ENCODE measurements at places on chromosomes 3 and 15.
A peak's percentile ranks its signal among the peaks of the same experiment; 100 is the strongest.

DNA sequence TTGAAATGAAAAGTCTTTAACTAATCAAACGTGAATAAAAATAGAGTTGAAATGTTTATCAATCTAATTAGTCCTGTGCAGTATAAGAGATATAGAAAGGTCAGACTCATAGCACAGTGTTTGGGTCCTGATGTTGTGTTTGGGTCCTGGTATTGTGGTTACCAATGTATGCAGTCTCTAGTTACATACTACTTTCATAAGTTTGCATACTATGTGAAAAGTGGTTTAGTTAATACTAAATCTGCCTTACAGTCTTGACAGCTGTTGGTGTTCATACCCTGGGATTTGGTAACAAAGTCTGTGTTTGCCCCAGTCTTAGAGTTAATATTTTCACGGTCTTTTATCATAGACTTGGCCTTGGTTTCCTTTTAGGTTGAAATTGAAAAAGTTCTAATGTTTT is 41.7 kb downstream of the KIF15 start:
- no peak for DNase-seq

DNA sequence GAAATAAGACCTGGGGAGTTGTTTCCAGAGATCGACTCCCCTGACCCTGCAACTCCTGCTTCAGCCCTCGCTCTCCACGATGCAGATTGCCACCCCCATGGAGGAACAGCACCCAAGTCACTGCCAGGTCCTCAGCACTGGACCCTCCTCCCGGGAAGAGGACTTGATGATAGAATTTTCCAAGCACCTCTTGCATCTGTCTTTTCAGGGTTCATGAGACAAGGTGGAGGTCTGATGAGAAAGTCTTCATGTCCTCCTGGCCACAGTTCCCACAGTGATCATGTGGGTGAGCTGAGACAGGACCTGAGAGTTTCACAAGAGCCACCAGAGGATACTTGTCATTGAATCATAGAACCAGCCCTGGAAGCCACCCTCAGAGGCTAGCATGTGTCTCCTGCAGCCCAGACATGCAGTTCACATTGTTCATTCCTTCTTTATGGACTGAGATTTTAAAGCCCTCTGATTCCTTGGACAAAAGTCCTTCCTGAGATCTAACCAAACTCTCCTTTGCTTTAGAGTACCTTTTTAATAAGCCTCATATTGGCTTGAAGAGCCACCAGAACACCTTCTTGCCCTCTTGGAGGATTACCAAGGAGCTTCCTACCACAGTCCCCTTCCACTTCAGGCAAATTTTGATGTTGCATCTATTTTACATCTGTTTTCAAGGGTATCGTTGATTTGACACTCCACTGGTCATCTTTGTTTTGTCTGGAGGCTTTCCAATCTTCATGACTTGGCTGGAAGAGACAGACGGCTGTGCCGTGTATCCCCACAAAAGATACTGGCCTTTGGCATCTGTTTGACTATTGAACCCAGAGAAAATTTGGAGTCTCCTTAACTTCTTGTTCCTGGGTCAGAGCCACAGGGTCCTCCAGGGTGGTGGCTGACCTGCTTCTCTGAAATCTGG is 224.8 kb upstream of the BHLHE40 start:
- DNase-seq = no peak

- DNase-seq = peak; percentile 38
These were observed at the start of gene LMCD1 for GRCh38 chr3:8501371-8502131. TSS of gene LMCD1 (plus strand) at chr3:8501823. CDS start at chr3:8501939, 116 bp downstream.

GRCh38 chr15:64045774-64046420 is 388 bp downstream of the DAPK2 start:
- DNase-seq = no peak

- DNase-seq = no peak
These were observed 1059.2 kb downstream of the OTOL1 start for GRCh38 chr3:162555761-162556160.

- no peak for DNase-seq
These were observed 61.0 kb upstream of the AGBL1 start for GRCh38 chr15:86018679-86019078.

DNA sequence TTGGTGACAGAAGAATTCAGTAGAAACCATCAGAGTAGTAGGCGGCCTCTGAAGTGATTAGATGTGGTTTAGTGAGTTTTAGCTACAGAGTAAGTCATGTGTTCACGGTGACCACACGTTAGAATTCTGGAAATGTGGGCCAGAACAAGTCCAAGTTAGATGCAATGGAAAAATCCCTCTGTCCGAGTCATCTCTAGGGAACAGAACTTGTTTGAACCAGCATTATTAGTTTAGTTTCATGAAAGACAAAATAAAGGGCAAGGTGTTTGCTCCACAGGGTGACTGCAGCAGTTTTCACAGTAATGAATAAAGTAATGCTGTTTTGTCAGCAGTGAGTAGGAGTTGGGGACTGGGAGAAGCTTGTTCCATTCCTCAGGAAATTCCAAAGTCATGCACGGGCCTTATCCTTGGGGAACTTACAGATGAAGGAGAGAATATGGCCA is 100.2 kb downstream of the CGNL1 start:
- no peak for DNase-seq

GRCh38 chr3:184466413-184466960 is 86.6 kb downstream of the CHRD start:
- DNase-seq = no peak

- DNase-seq = no peak
These were observed 179.8 kb downstream of the MEX3B start for GRCh38 chr15:81865850-81866537.

- no peak for DNase-seq
These were observed at the start of gene KIF7 for GRCh38 chr15:89654847-89655805. TSS of gene KIF7 (minus strand) at chr15:89655467. CDS start at chr15:89652930, 2,537 bp downstream.

GRCh38 chr15:76158226-76158625 is 98.4 kb downstream of the TMEM266 start:
- no peak for DNase-seq

DNA sequence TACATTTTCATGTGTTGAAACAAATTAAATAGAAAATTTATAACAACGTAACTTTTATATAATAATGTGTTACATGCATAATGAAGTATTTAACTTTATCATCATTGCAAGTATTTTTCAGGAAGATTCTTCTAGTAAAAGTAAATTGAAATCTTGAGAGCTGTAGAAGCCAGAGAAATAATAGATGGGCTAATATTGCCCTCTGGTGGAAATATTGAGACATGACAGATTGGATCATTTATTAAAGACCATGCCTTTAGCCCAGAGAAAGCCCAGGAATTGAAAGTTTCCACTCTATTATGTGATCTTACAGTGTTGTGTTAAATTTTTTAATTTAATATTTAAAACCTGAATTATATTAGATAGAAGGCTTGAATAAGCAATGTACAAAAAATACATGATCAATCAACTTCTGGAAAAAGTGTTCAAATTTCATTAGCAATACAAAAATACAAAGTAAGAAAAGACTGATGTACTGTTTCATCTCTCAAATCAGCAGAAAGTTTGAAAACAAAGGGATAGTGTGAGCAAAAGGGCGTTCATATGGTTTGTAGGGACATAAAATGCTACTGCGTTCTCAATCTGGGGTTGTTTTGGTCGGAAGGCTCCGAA is 52.7 kb upstream of the SPTSSB start:
- DNase-seq = no peak

- DNase-seq = no peak
These were observed 261.4 kb upstream of the C2CD4B start for GRCh38 chr15:62426387-62426956.

GRCh38 chr3:127714866-127715265 is 42.1 kb downstream of the ABTB1 start:
- no peak for DNase-seq

GRCh38 chr3:13346481-13347389 is 73.4 kb downstream of the NUP210 start:
- peak; percentile 51 for DNase-seq

- DNase-seq = no peak
These were observed 143.3 kb downstream of the CHDH start for GRCh38 chr3:53702776-53703530.

DNA sequence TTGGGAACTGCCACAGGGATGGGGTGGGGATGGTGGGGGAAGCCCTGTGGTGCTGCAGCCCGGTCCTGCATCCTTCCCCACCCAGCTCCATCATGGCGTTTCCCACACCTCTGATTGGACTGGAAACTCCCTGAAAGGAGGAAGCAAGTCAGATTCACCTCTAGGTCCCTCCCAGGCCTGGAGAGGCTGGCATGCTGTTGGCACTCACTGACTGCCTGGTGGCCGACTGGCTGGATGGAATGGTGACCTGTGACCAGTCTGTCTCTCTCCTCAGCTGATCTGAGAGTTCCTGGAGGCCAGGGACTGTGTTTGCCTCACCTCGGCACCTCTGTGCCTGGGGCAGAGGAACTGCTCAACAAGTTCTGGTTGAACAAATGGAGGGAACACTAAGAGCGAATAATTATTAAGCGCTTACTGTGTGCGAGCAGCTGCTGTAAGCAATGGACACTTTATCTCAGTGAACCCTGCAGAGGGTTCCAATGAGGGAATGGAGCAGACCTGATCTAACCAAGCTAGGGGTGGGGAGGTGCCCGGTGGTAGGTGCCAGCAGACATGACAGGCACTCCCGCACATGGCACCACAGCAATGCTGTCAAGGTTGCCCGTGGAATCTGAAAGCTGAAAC is 3.5 kb upstream of the HHATL start:
- no peak for DNase-seq

GRCh38 chr15:48645558-48646330 is at the start of gene FBN1:
TSS of gene FBN1 (minus strand) at chr15:48645709. CDS start at chr15:48644769, 940 bp downstream.
- no peak for DNase-seq

DNA sequence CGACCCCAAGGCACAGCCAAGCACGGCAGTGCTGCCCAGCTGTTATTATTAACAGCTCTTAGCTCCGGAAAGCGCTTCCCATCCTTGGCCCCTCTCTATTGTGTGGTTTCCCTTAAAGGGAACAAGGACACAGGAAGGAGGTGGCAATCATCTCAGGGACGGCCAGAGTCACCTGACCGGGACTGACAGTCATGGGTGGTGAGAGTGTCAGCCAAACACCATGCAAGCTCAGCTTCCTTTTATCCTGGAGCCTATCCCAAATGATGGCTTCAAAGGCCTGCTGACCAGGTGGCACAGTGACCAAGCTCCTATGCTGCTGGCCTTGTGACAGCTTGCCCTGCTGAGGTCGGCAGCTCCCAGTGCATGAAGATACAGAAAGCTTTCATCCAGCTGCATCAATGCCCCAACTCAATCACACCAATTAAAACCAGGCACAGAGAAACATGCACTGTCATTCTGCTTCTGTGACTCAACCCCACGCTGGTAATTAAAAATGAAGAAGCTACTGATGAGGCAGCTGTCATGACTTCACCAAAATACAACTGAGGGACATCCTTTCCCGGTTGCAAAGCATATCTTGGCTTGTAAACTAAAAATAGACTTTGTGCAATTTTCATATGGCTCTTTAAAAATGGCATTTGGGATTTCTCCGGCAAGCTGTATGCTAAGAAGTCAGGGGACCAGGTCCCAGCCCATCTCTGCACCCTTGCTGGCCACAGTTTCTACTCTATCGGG is 34.0 kb downstream of the PCSK6 start:
- no peak for DNase-seq

- DNase-seq = no peak
These were observed 29.7 kb downstream of the UBE2E2 start for GRCh38 chr3:23232854-23233253.

DNA sequence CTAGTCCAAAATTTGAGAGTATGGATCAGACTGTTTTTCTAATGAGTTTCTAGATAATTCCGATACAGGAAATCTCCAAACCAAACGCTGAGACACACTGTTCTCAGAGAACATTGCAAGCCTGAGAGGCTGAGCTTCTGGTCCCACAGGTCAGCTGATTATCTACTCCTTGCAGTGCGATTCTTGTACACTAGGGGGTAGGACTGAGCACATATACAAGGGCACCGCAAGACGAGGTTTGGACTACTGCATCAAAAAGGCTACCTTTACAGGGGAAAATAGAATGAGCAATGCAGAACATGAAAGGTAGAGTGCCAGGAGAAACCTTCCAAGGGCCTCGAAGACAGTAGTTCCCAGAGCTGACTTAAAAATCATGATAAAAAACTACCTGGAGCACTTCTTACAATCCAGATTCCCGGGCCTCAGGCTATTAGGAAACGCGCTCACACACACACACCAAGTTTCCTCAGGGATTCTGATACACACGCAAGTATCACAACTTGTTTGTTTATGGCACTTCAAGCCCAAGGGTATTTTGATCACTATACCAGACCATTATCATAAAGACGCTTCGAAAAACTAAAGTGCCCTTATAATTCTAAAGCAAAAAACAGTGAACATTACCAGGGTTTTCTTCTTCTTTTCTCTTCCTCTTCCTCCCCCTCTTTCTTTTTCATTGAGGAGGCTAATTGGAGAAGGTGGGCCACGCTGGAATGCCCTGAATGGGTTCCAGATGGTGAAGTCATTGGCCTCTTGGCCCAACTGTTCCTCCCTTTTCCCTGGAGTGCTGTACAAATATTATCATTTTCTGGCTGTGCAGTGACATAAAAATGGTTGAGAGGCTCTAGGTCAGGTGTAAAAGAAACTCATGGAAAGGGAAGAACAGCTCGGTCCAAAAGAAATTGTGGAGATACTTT is 61.8 kb downstream of the SLC12A8 start:
- peak; percentile 14 for DNase-seq

- no peak for DNase-seq
These were observed 916.2 kb upstream of the CADM2 start for GRCh38 chr3:84042399-84043106.

- no peak for DNase-seq
These were observed 92.2 kb downstream of the P2RY1 start for GRCh38 chr3:152927131-152927530.

- peak; percentile 70 for DNase-seq
These were observed 1.9 kb upstream of the ARL6IP5 start for GRCh38 chr3:69082805-69083204.

- no peak for DNase-seq
These were observed 402.1 kb upstream of the MCTP2 start for GRCh38 chr15:93829115-93829870.

DNA sequence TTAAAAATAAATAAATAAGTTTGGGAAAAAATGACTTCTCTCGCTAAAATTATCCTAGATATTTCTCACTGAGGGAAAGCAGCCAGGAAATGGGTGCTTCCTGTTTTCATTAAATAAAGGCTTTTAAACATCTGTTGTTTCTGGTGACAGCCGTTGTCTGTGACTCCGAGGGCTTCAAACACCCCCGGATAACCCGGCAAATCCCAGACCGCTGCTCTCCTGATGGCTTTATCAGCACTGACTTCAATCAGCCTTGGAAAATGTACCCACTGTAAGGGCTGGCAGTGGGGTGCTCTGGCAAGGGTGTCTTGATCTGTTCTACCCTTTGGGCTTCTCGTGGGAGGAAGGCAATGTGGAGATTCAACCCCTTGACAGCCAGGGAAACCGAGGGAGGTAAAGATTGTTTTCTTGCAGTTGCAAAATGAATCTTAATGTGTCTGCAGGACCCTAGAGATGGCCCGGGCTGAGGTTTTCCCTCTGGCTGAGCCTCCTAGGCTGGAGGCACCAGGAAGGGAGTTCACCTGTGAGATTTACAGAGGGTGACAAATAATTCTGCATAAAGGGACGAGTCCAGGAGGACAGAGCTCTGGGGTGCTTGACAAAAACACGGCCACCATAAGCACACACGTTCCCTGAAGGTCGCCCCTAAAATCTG is 33.6 kb upstream of the SEC13 start:
- no peak for DNase-seq
